ENCODE measurements at places on chromosomes 11 and 22.

- no peak for DNase-seq
Measured at GRCh38 chr11:88363004-88363403, 25.5 kb upstream of the CTSC start.

DNA sequence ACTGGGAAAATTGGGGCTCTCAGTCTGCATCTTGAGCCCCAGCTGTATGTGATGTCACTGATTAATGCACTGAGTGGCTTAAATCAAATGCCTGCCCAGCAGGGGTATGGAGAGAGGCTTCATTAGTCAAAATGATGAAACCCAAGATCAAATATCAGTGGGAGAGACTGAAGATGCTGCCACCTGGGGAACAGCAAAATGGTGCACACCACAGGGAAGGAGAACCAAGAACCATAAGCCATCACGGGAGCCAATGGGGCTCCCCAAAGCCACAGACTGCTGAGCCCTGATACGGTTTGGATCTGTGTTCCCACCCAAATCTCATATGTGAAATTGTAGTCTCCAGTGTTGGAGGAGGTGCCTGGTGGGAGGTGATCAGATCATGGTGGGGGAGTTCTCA, 85.6 kb downstream of the CTTN start:
- DNase-seq = no peak

GRCh38 chr22:42680648-42681047, 31.5 kb upstream of the CYB5R3 start:
- peak; percentile 83 for DNase-seq

DNA sequence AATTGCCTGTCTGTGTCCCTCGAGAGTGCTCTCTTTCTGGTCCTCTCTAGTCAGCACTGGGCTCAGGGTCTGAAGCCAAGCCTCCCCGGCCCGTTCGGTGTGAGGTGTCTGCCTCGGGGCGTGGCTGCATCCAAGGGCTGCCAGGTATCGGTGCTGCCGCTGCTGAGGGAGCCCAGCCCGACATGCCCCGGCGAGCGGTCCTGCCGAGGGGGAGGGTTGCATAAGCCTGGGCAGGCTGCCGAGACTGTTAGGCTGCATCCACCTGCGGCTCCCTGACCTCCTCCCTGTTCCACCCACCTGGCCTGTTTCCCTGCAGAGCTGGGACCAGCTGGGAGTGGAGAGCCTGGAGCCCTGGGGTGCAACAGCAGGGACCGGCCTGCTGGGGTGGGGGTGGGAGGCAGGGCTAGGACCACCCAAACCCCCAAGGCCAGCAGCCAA, 6.3 kb downstream of the OVOL1 start:
- DNase-seq = no peak

- DNase-seq = no peak
Measured at GRCh38 chr11:57541169-57541568, 3.8 kb downstream of the SMTNL1 start.

GRCh38 chr22:49355211-49355920, 472.3 kb downstream of the BRD1 start:
- DNase-seq = peak; percentile 54

DNA sequence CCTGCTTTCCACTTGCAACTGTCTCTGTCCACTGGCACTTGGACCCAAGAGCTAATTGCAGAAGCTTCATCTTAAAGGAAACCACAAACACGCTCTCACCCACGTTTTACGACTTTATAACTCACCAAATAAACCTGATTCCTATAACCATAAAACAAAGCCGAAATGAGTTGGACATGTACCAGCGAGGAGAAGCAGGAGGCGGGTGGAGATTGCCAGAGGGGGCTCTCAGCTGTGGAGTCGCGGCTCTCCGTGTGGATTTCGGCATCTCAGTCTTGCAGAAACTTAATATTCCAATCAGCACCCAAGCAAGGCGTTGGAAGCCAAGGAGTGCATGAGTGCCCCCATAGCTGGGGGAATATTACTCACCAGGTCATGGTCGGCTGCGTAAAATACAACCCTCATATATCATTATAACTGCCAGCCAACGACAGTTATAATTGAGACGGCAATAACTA, 483.6 kb downstream of the MN1 start:
- no peak for DNase-seq

DNA sequence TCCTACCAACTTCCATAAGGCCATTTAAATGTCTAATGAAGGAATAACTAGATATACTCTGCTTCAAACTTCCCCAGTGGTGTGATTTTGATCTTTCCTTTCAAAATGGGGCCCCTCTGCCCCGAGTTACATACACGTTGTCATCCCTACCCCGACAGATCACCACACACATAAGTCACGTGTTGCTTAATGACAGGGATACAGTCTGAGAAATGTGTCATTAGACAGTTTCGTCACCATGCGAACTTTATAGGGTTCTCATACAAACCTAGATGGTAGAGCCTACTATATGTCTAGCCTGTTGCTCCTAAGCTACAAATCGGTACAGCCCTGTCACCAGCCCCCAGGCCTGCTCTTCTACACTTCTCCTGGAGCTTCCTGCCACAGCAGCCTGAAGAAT, 49.8 kb upstream of the SCUBE2 start:
- DNase-seq = no peak

- DNase-seq = no peak
Measured at GRCh38 chr11:114155116-114155515, 95.6 kb downstream of the ZBTB16 start.

DNA sequence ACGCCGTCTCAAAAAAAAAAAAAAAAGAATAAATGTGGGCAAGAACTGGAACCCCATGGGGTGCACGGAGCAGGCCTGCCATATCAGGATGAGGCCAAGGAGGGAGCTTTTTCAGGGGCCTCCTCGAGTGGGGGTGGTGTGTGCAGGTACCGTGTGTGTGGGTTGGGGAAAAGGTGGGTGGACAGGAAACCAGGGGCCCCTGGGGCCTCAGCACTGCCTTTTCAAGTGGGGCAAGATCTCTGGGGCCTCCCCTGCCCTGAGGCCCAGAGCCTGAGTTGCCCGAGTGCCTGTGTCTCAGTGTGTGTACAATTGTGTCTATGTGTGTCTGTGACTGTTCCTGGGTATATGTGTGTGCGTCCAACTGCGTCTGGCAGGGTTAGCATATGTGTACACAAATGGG, 23.8 kb downstream of the TEF start:
- DNase-seq = no peak

DNA sequence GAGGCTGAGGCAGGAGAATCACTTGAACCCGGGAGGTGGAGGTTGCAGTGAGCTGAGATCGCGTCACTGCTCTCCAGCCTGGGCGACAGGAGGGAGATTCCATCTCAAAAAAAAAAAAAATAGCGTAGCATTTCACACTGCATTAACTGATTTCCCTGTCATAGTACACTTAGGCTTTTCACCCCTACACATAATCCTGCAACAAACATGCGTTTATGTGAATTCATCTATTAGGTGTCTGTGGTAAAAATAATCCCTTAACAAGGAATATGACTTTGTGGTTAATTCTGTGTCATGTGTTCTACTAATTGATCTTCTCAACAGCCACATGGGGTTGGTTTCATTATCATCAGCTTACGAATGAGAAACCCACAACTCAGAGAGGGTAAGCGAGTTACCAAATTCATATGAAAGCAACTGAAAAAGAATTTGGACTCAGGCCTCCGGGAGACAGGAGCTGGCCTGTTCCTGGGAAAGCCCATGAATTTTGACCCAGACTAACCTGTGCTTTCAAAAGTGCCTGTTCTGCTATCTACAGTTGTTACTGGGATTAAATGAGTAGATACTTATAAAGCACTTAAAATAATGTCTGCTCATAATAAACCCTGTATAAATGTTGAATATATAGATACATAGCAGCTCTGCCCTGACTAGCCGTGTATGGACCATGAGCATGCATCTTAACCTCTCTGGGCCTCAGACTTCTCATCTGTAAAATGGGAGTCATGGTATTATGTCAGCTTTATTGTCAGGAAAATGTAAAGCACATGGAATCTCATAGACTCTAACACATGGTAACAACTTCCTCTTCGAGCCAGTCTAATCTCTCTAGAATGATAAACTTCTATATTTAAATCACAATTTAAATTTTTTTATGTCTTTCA, 36.6 kb downstream of the KCNJ1 start:
- DNase-seq = peak; percentile 2

DNA sequence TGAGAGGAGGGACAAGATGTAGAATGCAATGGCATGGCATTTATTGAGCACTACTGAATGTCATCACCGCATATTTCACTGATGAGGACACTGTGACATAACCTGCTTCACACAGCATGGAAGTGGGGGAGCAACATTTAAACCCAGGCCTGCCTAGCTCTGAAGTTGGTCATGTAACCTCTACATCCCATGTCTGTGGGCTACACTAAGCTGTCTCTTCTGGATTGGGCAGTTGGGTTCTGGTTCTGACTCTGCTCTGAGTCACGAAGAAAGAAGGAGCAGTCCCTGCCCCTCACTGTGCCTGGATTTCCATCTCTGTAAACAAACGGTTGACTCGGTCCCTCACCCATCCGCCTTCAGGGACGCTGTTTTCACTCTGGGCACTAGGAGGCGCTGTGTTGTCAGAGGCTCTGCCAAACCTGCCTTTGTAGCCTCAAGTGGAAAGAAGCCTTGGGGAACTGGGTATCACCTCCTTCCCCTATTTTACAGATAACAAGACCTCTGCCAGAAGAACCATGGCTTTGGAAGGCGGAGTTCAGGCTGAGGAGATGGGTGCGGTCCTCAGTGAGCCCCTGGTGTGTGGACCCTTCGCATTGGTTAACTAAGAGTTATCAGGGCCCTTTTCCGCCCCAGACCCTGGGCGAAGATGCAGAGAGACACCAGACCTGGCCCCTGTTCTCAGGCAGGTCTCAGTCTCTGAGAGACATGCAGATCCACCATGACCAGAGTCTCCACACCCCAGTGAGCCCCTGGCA, 12.7 kb upstream of the ARHGEF17 start:
- peak; percentile 92 for DNase-seq

DNA sequence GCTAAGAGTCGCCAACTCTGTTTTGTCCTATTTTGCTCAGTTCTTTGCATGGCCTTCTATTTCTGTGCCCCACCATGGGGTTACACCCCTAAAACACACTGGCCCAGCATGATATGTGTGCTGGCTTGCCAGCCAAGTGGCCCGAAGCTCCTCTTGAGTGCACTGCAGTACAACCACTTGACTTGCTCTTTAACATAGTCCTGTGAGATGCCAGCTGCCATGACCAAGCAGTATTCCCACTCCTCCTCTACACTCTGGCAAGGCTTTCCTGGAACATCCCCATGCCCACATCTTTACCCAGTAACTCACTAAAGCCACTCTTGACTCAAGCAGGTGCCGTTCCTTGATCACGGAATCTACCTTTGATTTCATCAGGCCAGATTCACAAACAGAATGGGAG, 102.9 kb upstream of the GAL start:
- DNase-seq = no peak

- DNase-seq = no peak
Measured at GRCh38 chr11:67983951-67984350, 19.9 kb downstream of the UNC93B1 start.

DNA sequence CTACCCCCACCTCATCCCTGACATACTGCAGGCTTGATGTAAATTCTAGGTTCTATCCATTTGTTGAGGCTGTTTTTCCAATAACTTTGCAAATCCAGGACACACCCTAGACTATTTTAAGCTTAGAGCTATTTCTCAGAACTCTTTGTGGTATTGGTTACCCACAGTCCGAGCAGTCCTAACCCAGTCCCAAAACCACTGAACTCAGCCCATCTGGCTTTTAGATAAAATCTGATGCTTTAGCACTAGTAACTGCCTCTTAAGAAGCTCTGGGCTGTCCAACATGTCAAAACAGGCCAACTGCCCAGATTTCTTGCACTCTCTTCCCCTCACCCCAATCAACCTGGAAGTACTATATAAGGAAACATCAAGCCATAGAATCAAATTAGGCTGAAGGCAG, 344.4 kb upstream of the CADM1 start:
- no peak for DNase-seq

DNA sequence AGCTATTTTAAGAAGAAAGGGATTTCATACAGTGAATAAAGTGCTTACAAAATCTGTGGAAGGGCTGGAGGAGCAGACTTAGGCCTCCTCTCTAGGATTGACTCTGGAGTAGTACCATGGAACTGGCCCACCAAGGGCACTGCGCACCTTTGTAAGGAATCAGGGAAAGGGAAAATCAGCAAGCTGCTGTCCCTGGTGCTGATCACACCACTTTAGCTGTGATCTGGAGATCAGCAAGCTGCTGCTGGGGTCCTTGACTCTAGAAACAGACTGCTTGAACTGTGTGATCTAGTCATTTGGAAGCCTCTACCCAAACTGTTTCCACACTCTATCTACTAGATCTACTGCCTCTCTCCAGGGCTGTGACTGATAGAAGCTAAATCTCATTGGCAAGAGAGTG, 18.4 kb upstream of the TECTA start:
- DNase-seq = peak; percentile 68

- DNase-seq = no peak
Measured at GRCh38 chr11:115920841-115921480, 416.7 kb upstream of the CADM1 start.

GRCh38 chr11:128551611-128552335, 35.6 kb downstream of the ETS1 start:
- no peak for DNase-seq

DNA sequence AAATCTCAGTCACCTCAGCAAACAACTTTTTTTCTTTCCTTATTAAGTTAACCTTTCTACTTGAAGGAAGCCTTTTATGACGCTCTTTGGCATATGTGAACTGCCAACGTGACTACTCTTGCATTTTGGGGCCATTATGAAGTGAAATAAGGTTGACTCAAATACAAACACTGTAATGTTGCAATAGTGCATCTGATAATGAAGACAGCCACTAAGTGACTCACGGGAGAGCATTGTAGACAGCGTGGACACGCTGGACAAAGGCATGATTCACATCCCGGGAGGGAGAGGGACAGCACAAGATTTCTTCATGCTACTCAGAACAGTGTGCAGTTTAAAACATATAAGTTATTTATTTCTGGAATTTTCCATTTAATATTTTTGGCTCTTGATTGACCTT, 560.8 kb downstream of the ETS1 start:
- peak; percentile 62 for DNase-seq

GRCh38 chr11:91761406-91762025, 463.1 kb upstream of the FAT3 start:
- peak; percentile 58 for DNase-seq

DNA sequence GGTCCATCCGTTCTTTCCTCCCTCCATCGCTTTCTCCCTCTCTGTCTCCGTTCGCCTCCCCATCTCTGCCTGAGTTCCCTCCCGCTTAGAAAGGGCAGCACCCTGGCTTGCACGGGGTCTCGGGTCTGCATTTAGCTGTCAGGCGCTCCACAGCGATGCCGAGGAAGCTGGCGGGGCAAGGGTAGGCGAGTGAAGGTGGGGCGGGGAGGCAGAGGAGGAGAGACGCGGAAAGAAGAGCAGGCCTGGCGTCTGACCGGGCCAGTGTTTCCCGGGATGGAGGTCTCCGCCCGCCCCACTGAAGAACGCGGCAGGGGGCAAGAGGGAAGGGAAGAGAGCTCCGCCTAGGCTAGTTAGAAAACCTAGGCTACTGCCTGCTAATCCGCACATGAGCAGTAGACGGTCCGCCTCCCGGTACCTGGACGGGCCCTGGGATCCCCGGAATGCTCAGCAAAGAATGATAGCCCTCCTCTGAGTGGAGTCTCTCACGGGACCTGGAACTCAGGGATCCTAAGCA, 3922.5 kb upstream of the OR11H1 start:
- DNase-seq = no peak

GRCh38 chr11:396511-396947, 2.5 kb downstream of the PKP3 start:
- no peak for DNase-seq

GRCh38 chr11:45541693-45542434, 123.6 kb downstream of the CHST1 start:
- DNase-seq = no peak

GRCh38 chr22:29382580-29383302, 5.6 kb downstream of the AP1B1 start:
- DNase-seq = no peak
